ENCODE measurements at places on chromosomes 12 and 14.

DNA sequence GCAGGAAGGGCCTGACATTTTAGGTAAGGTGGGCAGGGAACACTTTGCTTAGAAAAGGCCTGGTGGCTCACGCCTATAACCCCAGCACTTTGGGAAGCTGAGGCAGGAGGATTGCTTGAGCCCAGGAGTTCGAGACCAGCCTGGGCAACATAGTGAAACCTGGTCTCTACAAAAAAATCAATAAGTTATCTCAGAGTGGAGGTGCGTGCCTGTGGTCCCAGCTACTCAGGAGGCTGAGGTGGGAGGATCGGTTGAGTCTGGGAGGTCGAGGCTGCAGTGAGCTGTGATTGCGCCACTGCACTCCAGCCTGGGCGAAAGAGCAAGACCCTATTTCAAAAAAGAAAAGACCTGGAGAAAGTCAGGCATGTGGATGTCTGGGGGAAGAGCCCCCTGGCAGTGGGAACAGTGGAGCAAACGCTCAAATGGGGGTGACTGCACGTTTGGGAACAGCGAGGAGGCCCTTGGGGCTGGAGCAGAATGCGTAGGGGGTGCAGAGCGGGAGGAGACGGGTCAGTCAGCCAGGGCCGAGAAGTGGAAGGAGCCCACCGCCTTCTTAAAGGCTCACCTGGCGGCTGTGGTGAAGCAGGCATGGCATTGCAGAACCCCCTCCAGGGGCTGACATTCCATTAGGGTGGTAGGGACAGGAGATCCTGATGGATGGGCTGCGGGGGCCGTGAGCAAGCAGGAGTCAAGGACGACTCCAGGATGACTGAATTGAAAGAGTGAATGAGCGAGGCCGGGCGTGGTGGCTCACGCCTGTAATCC is 6.2 kb upstream of the KIF26A start:
- DNase-seq, result no peak

DNA sequence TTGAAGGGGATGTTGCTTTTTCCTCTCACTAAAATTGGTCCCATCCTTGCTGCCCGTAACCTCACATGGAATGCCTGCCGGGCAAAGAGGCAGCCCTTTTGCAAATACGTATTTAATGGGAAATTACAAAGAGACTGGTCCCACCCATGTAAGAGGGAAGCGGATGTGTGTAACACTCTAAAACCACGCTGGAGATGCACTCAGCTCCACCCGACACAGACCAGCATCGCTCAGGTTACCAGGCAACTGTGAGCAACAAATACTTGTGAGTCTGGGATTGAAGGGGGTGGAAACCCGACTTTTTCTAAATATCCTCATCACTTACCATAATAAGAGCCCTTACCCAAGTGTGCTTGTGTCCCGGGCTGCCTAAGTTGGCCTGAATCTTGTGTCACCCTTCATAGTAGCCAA is 47.7 kb downstream of the ELK3 start:
- DNase-seq, result peak; percentile 95

- DNase-seq, result peak; percentile 59
Measured at GRCh38 chr12:48996794-48997718, 2.1 kb downstream of the DDN start.

DNA sequence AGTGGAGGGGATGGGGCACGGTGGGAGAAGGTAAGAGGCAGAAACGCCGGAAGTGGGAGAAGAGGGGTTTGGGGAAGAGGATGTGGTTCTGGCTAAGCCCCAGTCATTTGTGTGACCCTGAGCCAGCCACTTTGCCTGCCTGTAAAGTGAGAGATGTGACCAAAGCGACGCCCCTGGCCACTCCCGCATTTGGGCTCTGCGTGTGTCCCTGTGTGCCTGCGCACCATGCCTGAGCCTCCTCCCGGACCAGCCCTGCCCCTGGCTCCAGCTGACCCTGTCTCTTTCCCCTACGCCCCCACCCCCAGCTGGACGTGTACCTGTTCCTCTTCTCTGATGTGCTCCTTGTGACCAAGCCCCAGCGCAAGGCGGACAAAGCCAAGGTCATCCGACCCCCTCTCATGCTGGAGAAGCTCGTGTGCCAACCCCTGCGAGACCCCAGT is 8.0 kb downstream of the PLEKHG6 start:
- no peak for DNase-seq

- no peak for DNase-seq
Measured at GRCh38 chr12:2111826-2112225, 59.0 kb downstream of the CACNA1C start.

DNA sequence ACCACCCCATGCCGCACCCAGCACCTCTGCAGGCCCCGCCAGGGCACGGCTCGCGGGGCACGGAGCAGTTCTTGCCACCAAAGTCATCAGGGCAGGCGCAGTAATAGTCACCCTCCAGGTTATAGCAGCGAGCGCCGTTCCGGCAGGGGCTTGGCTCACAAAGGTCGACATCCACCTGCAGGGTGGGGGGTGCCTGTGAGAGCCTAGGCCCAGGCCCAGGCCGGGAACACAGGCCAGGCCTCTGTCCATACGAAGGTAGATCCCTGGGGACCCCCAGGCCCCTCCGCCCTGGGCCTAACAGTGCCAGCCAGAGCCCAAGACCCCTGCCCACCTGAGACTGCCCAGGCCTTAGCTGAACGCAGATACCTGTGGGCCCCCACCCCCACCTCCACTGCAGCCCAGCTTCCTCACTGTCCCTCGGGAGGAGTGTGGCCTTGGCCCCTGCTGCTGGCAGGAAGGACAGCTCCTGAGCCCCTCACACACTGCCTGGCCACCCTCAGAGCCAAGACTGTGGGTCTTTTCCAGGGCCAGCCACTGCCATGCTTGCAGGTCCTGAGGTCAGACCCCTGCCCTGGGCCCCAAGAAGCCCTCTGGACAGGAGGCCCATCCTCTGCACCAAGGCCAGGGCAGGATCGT is 19.3 kb downstream of the JAG2 start:
- no peak for DNase-seq

GRCh38 chr14:74038020-74038859 is 19.1 kb downstream of the BBOF1 start:
- peak; percentile 48 for DNase-seq

DNA sequence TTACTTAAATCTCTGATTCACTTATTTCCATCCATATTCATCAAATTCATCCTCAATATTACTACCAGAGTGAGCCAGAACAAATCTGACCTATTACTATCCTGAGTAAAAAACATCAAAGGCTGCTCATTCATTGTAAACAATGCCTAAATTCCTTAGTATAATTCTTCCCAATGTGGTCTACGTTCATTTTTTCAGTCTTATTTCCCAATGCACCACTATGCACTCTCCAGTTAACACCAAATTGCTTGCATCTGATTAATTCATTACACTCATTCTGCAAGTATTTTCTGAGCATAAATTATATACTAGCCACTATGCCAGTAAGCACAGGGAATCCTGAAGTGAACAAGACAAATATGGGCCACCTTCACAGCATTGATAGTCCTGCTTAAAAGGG is 110.0 kb downstream of the EPS8 start:
- no peak for DNase-seq

GRCh38 chr12:57853864-57854556 is 7.5 kb upstream of the CTDSP2 start:
- DNase-seq, result no peak

- no peak for DNase-seq
Measured at GRCh38 chr14:105476097-105476830, 1.6 kb downstream of the CRIP2 start.

GRCh38 chr14:85483037-85483436 is 46.9 kb upstream of the FLRT2 start:
- DNase-seq, result no peak

GRCh38 chr12:9646794-9647781 is 22.4 kb upstream of the CLEC2D start:
- DNase-seq, result no peak

DNA sequence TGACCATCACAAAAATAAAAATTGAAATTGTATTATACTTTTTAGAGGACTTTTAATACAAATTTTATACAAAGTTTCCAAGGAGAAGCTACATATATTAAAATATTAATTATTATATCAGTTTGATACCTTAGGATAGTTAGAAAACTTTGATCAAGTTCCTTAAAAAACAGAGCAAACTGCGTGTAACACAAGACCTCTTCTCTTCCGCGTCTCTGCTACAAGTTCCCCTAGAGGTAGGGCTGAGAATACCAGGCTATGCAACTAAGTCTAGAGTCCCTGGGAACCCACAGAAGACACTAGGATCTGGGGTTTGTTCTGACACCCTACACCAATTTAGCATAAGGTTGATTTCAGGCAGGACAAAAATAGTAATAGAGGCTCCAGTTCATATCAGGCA is 319.0 kb downstream of the FOXG1 start:
- DNase-seq, result no peak

DNA sequence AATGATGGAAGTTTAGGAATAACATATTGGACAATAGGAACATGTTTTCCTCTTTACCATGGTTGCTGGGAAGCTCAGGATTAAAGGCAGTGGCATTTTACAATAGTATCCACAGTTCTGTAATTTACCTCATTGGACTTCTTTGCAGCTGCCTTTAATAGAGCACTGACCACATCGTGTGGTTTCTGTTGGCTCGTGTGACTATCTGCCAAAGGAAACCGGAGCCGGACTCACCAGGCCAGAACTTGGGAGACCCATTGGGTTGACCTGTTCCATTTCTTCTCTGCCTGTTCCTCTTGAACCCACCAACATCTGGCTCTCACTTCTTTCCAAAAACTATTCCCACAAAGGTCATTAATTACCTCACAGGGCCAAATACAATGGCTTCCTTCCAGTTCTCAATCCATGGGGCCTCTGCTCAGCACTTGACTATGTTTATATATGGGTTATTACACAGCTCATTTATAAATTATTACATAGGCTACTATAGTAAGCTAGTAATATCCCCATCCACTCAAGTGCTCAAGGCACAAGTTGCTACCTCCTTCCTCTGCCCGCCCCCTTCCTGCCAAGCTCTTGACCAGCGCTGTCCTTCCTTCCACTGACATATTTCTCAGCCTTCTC is 121.5 kb upstream of the VASH1 start:
- no peak for DNase-seq

DNA sequence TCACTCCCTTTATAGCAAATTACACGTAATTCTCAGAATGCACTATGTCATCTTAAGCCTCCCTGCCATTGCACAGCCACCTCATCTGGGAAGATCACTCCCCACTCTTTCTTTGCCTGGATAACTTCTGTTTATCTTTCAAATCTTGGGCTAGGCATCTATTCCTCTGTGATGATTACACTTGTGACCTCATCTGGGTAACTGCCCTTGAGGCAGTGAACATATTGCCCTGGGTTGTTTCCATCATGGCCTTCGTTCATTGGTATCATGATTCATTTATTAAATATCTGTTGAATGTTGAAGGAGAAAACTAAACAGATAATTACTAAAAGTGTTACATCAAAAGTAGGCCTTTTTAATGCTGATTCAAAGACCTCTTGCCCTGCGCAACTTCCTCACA is 26.2 kb upstream of the PDE3A start:
- no peak for DNase-seq

- no peak for DNase-seq
Measured at GRCh38 chr12:110778833-110779577, 36.3 kb upstream of the PPP1CC start.

DNA sequence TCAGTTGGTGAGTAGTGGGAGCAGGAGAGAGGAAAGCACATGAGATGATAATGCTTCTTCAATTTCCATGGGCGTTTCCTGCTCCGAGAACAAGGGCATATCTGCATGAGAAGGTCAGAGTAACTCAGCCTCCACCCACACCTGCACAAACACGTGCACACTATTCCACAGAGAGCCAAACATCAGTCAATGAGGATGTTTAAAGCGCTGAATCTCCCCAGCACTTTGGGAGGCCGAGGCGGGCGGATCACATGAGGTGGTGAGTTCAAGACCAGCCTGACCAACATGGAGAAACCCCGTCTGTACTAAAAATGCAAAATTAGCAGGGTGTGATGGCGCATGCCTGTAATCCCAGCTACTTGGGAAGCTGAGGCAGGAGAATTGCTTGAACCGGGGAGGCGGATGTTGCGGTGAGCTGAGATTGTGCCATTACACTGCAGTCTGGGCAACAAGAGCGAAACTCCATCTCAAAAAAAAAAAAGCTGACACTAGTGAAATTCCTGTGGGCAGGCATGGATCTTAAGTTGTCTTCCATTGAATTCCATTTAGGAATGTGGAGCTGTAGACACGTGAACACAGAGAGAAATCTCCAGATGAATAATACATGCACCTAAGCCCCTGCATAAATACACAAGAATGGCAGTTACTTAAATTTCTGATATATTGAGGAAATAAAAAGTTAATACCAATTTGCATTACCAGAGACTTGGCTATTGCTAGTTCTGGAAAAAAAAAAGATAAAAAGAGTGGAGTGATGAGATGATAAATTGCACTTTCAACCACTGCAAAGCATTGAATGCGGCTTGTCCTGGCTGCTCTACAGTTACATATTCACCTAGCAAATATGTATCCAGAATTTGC is 1097.4 kb upstream of the TMEM132C start:
- DNase-seq, result no peak

DNA sequence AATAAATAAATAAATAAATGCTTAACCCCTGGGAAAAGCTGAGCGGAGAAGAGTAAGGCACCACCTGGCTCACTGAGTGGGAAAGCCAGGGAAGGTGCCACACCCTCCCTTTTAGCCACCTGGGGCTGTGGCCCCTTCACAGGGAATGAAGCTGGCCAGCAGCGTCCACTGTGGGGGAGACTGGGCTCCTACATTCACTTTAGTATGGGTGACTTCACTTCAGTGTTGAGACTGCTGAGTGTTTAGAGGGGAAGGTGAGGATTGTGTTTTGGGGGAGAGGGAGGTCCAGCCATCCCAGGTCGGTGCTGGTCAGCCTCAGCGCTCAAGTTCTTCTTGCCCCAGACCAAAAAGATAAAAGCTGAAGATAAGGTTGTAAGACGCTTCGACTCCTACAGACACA is 1.6 kb downstream of the NAB2 start:
- DNase-seq, result no peak

- DNase-seq, result no peak
Measured at GRCh38 chr14:80212023-80212397, 706 bp upstream of the DIO2 start.

DNA sequence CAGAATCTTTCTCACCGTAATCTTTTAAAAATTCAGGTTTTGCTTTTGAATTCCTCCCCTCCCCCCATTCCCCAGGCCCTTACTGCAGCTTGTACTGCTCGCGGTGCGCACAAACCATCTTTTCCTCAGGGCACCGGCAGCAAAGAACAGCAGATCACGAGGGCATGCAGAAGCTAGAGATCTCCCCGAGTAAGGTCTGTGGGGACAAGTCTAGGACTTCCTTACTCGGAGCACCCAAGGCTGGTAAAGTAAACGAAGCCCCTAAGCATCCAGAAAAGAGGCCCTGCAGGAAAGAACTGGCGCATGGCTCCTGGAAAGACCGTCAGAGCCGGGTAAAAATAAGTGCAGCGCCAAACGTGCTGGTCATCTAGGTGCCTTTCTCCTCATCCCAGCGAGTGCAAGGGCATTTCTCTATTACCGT is 727 bp downstream of the LDHB start:
- DNase-seq, result peak; percentile 33

DNA sequence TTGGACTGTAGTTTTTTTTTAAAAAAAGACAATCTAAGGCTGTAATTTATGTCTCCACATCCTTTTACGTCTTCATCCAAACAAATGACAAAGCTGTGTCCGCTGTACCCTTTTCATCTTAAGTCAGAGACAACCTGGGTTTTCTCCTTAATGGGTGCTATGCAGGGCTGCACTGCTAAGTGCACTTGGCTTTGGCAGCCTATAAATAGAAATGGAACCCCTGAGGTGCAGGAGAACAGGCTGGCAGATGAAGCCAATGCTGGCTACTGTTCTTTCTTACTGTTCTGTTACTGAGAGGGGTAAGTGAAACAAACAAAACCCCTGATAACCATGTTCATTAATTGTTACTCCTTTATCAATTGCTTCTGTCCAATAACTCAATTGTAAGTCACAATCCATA is 47.1 kb upstream of the KICS2 start:
- DNase-seq, result no peak
